Left renal pelvis (tissue), 4 donors: ENCODE measurements at places on chromosomes 2 and 18. TPM values are rescaled to one million over a fixed set of nuclear protein-coding genes. Genes with fewer than 3 reads are reported as not detected.

The DTYMK gene
- polyA plus RNA-seq, result 39.0 TPM

The AGXT gene
- not detected for polyA plus RNA-seq

The CSRNP3 gene
- polyA plus RNA-seq, result 9.4 TPM

The ZNF521 gene
- 53.9 TPM for polyA plus RNA-seq

The CIB4 gene
- 0.78 TPM for polyA plus RNA-seq

The TIGD1 gene
- polyA plus RNA-seq, result 9.5 TPM

The RND3 gene
- polyA plus RNA-seq, result 47.6 TPM

The FOXD4L1 gene
- polyA plus RNA-seq, result 0.16 TPM

The IL37 gene
- polyA plus RNA-seq, result not detected

The FBLN7 gene
- polyA plus RNA-seq, result 9.8 TPM

DNA sequence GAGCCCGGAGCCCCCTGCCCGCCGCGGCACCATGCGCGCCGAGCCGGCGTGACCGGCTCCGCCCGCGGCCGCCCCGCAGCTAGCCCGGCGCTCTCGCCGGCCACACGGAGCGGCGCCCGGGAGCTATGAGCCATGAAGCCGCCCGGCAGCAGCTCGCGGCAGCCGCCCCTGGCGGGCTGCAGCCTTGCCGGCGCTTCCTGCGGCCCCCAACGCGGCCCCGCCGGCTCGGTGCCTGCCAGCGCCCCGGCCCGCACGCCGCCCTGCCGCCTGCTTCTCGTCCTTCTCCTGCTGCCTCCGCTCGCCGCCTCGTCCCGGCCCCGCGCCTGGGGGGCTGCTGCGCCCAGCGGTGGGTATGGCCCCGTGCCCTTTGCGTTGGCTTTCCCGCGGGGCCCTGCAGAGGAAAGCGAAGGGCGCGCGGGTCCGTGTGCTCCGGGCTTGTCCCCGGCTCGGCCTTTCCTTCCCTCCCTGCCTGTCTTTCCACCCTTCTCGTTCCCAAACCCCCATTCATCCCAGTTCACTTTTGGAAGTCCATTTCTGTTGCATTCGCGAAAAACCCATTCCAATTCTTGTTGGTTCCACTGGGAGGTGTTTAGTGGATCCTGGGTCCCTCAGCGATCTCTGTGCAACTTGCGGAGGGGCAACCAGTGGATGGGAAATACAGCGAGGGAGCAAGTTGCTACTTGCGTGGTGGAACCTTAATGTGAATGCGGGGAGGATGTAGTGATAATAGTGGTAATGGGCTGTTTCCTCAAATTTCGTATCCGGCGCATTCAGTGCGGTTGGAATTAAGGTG, 599 bp downstream of the ADAM23 start:
- peak; percentile 3 for DNase-seq

GRCh38 chr2:19873014-19873413, 28.8 kb downstream of the TTC32 start:
- DNase-seq, result no peak

GRCh38 chr2:124112966-124113365, 87.9 kb downstream of the CNTNAP5 start:
- no peak for DNase-seq

GRCh38 chr2:82652117-82652516, 1807.0 kb downstream of the SUCLG1 start:
- DNase-seq, result no peak

- no peak for DNase-seq
These were observed 66.0 kb downstream of the RPL37A start for GRCh38 chr2:216564611-216565010.

DNA sequence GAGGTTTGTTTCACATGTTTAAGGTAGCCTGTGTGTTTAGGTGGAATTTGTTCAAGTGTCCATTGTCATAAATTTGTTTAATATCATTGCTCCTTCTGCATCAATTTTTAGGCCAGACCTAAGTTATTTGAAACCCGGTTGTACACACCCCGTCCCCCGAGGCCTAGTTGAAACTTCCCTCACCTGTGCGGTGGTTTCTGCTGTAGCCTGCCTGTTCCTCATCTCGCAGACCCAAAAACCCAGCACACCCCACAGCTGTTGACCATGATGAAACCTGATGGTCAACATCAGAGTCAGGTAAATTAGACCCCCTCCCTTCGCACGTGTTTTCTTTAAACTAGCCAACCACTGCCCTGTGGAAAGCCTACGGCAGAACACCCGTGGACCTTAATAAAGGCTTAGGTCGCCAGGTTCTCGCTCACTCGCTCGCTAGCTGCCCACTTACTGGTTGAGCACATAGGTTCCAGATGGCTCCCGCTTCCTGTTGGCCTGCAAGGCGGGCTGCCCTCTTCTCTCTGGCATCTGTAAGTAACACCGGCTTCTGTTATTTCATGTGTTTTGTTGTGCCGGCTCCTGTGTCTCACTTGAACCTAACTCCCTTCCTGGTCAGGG, 64.4 kb downstream of the EML6 start:
- no peak for DNase-seq

DNA sequence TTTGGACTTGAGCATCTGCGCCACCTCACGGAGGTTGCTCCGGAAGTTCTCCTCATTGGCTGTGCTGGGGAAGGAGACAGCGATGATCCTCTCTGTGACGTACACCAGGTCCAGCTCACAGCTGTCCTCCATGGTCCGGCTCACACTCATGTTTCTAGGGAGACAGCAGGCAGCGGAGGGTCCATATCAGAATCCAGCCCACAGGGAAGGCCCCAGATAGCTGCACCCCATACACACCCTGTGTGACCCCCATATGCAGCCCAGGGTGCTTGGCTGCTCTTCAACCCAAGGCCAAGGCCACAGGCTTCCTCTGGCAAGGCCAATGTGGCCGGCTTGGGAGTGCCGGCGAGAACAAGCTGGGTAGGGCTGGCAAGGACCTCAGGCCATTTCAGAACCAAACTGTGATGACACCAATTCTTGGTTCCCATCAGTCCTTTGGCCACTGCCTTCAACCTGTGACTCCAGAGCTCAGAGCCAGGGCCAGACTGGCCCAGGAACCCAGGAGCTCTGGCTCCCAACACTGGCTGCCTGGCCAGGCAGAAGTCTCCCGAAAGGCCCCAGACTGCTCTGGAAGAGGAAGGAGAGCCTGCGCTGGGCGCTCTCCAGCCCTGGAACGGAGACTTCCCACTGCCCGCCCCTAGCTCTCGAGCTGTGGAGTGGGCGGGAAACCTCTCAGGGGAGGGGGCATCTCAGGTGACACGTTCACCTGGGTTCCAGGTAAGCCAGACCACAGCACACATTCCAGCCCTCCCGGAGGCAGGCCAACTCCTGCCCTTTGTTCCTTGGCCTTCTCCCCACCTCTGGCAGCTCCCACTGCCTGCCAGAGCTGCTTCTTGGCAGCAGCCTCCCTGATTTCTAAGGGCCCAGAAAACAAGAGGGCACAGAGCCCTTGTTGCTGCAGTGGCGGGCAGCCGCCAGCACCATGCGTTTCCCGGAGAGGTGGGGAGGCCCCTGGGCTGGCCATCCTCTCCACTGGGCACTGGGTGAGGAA, 104.7 kb downstream of the TNS1 start:
- DNase-seq, result no peak

DNA sequence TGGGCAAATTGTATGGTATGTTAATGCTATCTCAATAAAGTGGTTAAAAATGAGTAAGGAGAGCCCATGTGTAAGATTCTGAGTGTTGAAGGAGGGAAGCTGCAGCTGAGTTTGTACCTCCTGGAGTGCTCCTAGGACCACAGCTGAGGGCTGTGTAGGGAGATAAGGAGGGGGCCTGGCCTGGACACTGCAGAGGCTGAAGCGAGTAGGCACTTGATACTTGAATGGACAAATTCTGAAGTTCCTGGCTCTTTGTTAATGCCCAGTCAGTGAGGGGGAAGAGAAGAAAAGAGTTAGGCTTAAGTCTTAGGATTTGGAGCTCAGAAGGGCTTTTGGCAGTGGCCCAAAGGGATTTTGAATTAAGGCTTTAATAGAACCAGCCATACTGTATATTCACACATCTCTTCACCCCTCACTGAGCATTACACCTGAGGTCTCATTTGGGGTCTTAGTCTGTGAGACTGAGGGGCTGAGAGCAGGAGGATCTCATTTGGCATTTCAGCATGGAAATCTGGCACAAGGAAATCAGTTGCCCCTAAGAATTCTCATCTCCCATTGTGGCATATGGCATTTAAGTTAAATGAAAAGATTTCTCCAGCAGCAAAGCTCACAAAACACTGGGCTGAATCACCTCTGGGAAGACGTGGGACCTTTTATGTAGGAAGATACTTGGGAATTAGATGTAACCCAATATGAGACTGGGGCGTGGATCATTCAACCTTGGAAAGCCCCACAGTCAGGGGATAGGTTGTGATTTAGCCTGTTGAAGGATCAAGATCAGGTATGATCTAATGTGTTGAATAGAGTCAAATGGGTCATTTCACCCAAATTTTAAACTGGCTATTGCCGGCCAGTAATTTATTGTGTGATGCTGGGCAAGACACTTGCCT, 46.8 kb downstream of the LIPG start:
- no peak for DNase-seq

GRCh38 chr2:66930339-66931220, 466.6 kb upstream of the ETAA1 start:
- DNase-seq, result peak; percentile 31

DNA sequence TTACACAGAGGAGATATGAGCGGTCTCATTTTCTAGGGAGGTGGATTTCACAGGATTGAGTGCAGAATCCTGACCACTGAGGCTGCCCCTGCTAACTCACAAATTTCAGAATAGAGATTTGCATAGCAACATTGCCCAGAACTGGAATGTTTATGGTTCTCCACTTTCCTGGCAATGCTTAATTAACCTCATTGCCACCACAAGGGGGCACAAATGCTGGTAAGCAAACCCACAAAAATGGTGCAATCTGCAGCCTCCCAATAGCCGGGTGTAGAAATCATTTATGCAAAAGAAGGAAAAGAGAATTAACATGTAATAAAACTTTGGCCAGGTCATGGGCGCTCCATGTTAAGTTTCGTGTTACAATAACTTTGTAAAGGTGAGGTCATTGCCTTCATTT, 112.4 kb downstream of the CYRIA start:
- DNase-seq, result no peak

- no peak for DNase-seq
These were observed 316.6 kb upstream of the NCKAP5 start for GRCh38 chr2:133884739-133885381.

GRCh38 chr18:32328379-32328778, 138.5 kb downstream of the MEP1B start:
- no peak for DNase-seq

DNA sequence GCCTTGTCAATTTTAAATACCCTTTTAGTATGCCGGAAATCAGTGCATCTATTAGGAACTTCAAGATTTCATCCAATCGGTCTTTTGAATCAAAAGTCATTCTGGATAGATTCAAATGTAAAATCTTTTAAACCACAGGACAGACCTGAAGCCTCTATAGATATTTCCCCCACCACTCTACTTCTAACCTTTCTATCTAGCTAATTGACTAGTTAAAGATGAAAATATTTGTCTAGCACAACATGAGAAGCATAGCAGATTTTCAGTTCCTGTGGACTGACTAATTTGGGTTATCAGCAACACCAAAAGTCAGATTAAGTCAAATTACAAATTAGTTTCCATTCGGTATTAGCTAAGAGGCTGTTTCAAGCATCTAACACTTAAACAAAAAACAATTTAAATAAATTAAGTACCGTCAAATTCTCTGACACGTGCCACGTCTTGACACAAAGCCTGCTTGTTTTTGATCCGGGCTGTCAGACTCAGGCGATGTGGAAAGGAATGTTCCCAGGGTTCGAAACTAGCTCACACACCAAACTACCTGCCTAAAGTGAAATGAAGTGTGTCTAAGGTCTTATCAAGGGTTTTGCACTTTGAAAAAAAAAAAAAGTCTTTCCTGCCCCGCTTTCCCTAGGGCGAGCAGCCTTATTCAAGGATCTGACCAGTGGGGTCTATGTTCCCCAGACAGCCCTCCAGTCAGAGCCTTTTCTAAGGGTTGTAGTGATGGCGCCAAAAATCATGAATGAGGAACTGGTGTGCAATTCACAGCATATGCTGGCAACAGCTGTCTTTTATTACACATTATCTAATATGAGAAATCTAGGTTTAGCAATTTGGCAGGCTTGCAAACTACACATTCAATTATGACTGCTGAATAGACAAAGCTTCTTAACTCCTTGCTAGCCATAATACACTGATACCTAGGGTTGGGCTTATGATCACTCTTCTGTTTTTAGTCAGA, 4.7 kb downstream of the CYTIP start:
- no peak for DNase-seq

GRCh38 chr2:23609254-23609653, 224.3 kb downstream of the KLHL29 start:
- DNase-seq, result no peak

DNA sequence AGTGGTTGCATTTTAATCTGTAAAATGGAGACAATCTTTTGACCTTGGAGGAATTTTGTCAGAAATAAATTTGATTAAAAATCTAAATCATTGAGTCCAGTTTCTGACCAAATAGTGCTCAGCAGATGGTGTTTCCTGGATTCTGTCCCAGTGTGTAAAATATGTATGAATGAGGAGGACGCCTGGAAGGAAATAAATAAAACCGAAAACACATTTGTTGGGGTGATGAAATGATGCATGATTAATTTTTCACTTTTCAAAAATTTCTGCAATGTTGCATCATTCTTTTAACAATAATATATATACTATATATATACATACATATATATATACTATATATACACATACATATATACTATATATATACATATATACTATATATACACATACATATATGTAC, 261.1 kb upstream of the TRIB2 start:
- no peak for DNase-seq

- no peak for DNase-seq
These were observed 43.6 kb upstream of the PXDN start for GRCh38 chr2:1787755-1788477.

DNA sequence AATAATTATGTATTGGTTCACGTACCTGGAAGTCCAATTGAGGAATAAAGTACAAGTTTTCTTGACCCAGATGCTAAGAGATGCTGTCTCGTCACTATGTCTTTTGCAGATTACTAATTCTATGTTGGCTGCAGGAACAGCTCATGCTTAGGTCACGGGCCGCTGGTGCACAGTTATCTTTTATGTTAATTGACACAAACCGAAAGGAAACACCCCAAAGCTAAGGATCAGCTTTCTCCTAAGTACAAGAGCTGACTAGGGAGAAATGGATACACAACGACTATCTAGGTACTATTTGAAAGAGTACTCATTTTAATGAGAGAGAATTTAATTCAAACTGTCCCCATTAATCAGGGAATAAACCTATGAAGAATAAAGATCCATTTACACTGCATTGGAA, 217.7 kb upstream of the SLC35G4 start:
- no peak for DNase-seq

DNA sequence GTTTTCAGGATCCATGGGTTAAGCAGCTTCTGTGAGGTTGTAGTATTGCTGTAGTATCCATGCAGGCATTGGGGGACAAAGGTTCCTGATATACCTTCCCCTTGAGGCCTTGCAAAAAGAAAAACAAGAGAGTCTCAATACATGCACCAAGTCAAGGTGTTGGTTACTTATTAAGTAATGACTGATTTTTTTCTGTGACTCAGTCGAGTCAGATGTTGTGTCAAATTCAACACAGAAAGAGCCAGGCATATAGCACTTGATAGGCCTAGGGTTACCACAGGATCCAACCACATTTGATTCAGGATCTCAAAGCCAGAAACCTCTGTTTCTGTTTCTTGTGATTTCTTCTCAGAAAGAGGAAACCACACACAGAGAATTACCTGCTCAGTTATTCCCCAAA, 24.9 kb upstream of the CD8A start:
- no peak for DNase-seq
